Activated T-cell treated with anti-CD3 and anti-CD28 coated beads for 4 hours (primary cell): ENCODE measurements at places on chromosomes 6 and 20.

- DNase-seq = no peak
Measured at GRCh38 chr6:166119116-166119911, 48.3 kb downstream of the TBXT start.

GRCh38 chr6:88367248-88367647 is 201.1 kb upstream of the CNR1 start:
- no peak for DNase-seq

- peak; percentile 64 for DNase-seq
Measured at GRCh38 chr6:111874025-111874415, 768 bp upstream of the FYN start.

DNA sequence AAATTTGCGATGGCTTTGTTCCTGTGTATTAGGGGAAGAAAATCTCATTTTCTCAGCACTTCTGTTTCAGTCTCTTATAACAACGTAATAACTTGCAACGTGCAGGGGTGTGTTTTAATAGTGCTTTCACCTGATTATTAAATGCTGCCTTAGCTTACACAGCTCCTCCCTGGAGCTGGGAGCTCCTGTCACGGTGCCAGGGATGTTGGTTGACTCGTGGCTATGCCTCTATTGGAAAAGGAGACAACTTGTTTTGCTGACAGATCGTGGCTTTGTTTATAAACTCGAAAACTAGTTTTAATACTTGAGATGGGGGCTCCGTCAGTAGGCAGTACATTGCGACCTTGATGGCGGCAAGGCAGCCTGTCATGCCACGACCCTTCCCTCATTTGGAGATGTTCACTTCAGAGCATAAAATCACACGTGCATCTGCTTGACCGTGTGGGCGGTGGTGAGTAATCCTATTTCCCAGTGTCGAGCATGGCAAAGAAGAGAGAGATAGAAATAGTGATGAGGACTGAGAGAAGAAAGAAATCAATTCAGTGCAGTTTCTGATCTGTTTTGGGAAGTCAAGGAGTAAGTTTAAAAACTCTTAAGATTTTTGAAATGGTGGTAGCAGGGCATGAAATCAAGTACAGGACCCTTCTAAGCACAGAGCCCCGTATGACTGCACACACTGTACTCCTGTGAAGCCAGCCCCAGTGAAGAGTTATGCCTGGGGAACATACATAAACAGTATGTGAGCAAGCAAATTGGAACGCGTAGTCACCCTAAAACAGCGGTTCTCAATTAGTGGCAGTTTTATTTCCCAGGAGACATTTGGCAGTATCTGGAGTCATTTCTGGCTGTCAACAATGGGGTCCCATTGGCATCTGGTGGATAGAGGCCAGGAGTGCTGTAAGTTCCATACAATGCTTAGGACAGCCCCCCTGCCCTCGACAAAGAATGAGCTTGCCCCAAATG is 147.2 kb downstream of the DOK5 start:
- DNase-seq = no peak

DNA sequence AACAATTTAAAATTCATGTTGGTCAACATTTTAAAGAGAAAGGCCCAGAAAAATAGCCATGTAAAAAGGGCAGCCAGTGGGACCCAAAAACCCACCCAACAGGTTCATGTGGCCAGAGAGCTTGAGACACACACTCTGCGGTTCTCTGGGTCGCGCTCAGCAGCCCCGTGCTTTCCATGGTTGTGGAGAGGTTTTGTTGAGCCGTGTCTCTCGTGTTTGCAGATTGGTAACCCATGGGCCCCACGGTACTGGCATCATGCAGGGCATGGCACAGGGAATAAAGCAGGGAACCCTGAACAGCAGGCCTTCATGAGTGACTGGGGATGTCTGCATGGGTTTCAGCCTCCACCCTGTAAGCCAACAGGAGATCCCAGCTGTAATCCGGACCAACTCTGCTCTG is 127.7 kb upstream of the CST7 start:
- DNase-seq = no peak

GRCh38 chr6:38452816-38453660 is 186.7 kb downstream of the BTBD9 start:
- DNase-seq = no peak

- no peak for DNase-seq
Measured at GRCh38 chr6:31903957-31904356, 2.1 kb upstream of the ZBTB12 start.

GRCh38 chr20:878511-879307 is 37.4 kb downstream of the ANGPT4 start:
- DNase-seq = no peak

GRCh38 chr6:73521351-73521985 is 636 bp upstream of the EEF1A1 start:
- peak; percentile 59 for DNase-seq

DNA sequence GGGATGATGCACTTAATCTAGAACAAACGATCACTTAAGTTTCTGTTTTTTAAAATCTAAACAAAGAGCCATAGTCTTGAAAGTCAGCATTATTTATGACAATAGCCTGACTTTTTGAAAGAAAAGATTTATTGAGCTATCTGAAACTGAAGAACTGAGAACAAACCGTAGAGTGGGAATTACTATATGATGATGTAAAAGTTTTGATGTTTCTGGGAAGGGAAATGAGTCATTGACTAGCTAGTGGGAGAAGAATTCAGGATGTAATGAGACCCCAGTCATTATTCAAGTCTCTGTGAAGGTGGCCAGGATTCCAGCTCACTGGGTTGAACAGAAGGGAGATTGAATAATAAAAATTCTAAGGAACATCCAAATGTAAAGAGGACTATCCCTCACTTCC is 83.4 kb upstream of the FABP7 start:
- DNase-seq = no peak

- DNase-seq = no peak
Measured at GRCh38 chr6:157603314-157603940, 219.6 kb upstream of the SNX9 start.

DNA sequence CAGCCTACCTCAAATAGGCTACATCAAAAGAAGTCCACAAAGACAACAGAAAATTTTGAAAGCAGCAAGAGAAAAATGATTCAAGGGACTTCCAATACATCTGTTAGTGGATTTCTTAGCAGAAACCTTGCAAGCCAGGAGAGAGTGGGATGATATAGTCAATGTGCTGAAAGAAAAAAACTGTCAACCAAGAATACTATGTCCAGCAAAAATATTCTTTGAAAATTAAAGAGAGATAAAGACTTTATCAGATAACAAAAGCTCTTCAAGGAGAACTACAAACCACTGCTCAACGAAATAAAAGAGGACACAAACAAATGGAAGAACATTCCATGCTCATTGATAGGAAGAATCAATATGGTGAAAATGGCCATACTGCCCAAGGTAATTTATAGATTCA is 34.0 kb downstream of the MCHR2 start:
- DNase-seq = no peak
